ENCODE measurements at places on chromosomes 16 and 17.
A peak's percentile ranks its signal among the peaks of the same experiment; 100 is the strongest.

DNA sequence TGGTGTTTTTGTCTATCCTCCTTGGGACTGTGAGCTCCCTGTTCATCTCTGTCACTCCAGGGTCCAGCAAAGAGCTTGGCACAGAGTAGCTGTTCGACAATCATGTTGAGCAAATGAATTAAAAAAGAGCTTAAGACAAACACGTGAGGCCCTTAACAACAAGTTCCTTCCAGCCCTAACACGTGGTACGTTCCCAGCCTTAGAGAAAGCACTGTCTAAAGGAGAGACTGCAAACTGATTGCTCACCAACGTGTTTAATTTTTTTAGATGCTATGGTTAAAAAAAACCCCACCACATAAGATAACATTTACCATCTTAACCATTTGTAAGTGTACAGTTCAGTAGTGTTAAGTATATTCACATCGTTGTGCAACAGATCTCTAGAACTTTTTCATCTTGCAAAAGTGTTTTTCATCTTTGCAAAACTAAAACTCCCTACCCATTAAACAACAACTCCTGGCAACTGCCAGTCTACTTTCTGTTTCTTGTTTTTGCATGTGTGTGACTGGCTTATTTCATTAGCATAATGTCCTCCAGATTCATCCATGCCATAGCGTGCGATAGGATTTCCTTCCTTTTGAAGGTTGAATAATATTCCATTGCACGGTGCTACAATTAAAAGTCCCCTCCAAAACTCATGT is 28.2 kb downstream of the LAT start:
- DNase-seq = no peak

- DNase-seq = no peak
Measured at GRCh38 chr17:73533127-73533526, 111.1 kb downstream of the SDK2 start.

DNA sequence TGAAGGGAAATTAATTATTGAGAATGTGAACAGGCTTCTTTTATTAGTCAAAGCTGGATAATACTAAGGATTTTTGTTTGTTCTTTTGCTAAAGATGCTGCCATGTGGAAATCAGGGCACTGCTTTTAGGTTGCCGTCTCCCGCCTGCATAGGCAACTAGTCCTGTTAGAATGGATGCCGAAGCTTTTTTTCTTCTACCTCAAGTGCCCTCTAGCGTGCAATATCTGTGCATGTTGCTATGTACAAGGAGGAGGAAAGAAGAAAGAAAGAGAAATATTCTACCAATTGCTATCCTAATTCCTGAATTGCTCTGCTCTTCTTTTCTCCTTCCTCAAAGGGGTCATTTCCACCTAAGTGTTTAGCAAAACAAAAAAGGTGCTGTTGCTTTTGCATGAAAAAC is 5.2 kb upstream of the CDH8 start:
- DNase-seq = no peak

DNA sequence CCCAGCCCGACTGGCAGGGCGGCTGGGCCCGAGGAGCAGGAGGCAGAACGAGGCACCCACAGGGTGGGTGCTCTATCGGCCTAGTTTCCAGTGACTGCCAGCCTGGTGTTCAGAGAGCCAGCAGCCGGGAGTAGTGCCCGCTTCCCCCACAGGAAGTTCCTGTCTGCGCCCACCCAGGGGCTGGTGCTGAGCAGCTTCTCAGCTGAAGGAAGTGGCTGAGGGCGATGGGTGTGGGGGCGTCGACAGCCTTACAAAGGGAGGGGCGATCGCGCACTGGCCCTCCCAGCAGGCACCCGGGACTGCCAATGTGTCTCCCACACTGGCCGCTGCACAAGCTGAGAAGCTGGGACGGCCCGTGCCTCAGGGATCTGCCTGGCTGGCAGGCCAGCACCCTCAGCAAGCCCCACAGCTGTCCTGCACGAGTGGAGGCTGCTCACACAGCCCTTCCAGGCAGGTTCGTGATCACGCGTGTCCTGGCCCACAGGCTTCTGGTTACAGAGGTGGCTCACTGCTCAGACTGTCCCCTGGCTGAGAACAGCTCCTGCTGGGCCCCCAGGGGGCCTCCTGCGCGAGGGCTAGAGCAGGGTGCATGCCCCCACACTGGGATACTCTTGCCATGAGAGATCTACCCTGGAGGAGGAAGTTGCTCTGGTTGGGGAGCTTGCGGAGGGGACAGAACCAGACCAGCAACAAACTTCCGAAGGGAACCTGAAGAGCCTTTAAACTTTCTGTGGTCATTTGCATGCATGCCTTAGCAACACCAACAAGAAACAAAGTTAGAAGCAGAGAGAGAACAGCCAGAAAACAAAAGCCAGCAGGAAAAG is 2.5 kb downstream of the RNF166 start:
- DNase-seq = peak; percentile 84

- no peak for DNase-seq
Measured at GRCh38 chr17:1071103-1071825, 74.3 kb downstream of the TIMM22 start.

- no peak for DNase-seq
Measured at GRCh38 chr16:28522792-28523191, 16.0 kb downstream of the NUPR1 start.

- DNase-seq = no peak
Measured at GRCh38 chr16:68490829-68491575, 42.7 kb upstream of the SMPD3 start.
